CD8-positive, alpha-beta memory T cell (primary cell): ENCODE measurements at places on chromosomes 2 and 18.

- H3K27ac ChIP-seq: no peak overlapping the region
- H3K36me3 ChIP-seq: no peaks in the 10 kb centered on the region
Observed at GRCh38 chr18:64365106-64365505, 216.2 kb upstream of the LINC00305 start.

DNA sequence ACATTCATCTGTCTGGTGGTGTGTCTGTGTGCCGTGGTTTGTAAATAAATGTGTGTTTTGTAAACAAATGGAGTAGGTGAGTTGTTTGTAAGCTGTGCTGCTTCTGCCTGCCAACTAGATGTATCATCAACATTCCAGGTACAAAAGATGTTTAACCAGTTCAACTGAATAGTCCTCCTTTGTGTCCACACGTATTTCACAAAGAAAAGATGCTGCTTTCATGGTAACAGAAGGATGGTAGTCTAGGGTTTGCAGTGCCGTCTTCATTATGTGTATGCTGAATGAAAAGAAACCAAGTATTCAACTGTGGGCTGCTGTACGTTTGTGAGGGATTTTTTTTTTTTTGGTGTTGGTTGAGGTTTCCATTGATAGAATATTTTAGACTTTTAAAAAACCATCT lies 72.1 kb downstream of the CAMKMT start:
- H3K4me3 ChIP-seq: no peak overlapping the region
- H3K27me3 ChIP-seq: no peaks in the 10 kb centered on the region
- no peak overlapping the region for H3K27ac ChIP-seq
- no peaks in the 10 kb centered on the region for H3K36me3 ChIP-seq

DNA sequence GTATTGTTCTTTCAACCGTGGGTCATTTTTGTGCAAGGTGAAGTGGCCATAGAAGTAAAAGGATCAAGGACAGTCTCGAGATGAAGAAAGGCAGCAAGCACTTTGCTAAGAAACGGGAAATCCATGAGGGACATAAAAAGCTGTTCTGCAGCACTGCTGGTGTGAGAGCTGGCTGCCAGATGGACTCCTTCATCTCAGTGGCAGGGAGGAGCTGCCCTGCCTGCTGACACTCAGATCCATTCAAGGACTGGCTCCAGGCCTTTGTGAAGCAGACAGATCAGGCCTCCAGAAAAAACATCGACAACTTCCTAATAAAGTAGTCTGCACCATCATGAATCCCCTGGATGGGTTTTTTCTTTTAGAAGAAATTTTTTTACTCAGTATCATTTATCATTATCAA lies 29.5 kb downstream of the RMC1 start:
- DNase-seq: no peak
- peaks cover 79% of the 10 kb centered on the region for H3K36me3 ChIP-seq
- H3K4me1 ChIP-seq: peaks cover 5% of the 10 kb centered on the region
- no peaks in the 10 kb centered on the region for H3K27me3 ChIP-seq

DNA sequence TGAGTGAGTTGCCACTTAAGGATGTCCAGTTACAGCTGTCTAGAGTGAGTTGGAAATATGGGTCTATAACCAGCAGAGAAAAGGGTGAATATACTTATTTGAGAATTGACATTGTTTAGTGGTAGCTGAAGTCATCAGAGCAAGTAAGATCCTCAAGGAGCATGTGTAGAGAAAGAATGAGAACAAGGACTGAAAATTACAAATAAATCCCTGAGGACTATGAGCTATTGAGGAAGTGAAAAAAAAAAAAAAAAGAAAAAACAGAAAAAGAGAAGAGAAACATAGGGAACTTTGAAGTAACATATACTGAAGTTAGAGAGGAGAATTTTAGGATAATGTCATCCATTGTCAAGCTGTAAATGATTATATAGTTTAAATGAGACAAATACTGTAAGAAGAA lies 134.0 kb upstream of the CCDC68 start:
- H3K4me3 ChIP-seq: no peak overlapping the region
- DNase-seq: no peak

DNA sequence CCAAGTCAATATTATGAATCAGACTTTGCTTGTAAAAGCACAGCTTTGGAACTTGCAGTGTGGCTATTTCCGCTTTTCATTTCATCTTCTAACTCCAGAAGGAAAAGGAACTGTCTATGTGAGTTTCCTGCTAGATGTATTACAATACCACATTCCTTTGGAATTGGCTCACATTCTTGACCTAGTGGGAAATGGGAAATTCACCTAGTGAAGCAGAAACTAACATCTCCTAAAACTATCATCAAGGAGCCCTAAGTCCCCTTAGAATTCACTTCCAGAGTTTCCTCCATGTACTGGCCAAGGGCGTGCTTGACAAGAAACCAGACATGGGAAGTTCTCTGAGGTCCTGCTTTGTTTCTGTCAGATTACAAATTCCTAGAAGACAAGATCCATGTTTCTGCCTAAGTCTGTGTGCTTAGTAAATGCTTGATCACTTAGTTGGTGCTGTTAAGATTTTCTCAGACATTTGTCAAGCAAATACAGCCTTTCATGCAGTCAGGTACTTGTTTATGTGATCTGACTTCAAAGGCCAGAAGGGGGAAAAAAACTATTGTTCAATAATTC lies 275.7 kb upstream of the FN1 start:
- H3K27ac ChIP-seq: no peak overlapping the region
- no peak overlapping the region for H3K4me3 ChIP-seq
- DNase-seq: no peak
- H3K27me3 ChIP-seq: no peaks in the 10 kb centered on the region
- H3K4me1 ChIP-seq: no peaks in the 10 kb centered on the region
- no peaks in the 10 kb centered on the region for H3K36me3 ChIP-seq

DNA sequence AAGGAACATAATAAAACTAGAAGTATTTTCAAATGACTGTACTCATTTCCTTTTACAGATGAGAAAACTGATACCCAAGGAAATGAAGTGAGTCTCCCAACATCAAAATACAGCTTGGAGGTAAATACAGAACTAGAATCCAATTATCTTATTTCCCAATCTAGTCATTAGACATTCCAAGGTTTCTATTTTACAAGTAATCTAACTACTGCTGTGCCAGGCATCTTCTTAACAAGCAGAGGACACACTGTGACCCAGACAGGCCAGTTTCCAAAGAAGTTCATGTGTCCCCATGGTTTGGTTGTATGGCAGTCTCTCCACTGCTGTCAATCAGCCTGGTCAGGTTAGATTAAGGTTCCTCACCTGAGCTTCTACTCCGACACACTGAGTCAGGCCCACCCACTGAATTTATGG lies 143.5 kb downstream of the THADA start:
- H3K27me3 ChIP-seq: no peaks in the 10 kb centered on the region
- no peaks in the 10 kb centered on the region for H3K36me3 ChIP-seq
- no peaks in the 10 kb centered on the region for H3K4me1 ChIP-seq
- H3K4me3 ChIP-seq: no peak overlapping the region
- no peak for DNase-seq
- no peak overlapping the region for H3K27ac ChIP-seq

DNA sequence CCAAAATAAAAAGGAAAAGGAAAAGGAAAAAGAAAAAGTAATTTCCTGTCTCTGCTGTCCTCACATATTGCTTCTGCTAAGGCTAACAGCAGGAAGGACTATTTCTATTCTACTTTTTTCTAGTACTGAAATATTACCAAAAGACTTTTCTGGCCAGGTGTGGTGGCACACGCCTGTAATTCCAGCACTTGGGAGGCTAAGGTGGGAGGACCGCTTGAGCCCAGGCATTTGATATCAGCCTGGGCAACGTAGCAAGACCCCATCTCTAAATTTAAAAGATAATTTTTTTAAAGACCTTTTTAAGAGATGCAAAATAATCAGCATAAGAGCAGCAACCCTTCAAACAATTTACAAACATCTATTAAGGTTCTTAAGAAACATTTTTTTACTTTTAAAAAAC lies 31.2 kb downstream of the FASTKD1 start:
- H3K27me3 ChIP-seq: no peaks in the 10 kb centered on the region
- DNase-seq: no peak
- H3K4me3 ChIP-seq: no peak overlapping the region
- no peaks in the 10 kb centered on the region for H3K4me1 ChIP-seq

DNA sequence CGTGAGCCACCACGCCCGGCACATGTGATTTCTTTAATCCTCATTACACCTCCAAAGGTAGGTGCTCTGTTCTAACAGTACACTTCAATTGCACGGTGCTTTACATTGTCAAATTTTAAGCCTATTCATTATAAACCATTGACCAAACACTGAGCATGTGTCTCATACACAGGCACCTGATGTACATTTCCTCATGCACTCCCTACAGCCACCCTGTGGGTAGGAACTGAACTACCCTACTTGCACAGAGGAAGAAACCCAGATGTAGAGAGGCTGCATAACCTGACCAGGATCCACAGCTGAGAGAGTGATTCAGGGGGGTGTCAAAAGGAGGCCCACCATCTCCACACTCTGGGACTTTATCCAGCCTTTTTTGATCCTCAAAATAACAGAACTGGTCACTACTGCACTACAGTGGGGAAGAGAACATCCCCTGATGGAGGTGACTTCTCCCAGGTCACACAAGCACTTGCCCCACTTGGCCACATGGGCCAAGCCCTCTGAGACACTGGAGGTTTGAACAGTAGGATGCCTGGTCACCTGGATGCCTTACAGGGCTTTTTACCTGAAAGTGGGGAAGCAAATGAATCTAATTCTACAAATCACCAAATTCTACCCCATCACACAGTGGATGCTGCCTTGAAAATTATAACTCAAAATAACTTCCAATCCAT lies 6.9 kb upstream of the DPYSL5 start:
- DNase-seq: no peak
- no peak overlapping the region for H3K4me3 ChIP-seq
- no peaks in the 10 kb centered on the region for H3K4me1 ChIP-seq
- peaks cover 16% of the 10 kb centered on the region for H3K27me3 ChIP-seq
- H3K36me3 ChIP-seq: no peaks in the 10 kb centered on the region

- H3K36me3 ChIP-seq: no peaks in the 10 kb centered on the region
- H3K27me3 ChIP-seq: no peaks in the 10 kb centered on the region
- H3K27ac ChIP-seq: no peak overlapping the region
- H3K4me1 ChIP-seq: no peaks in the 10 kb centered on the region
- no peak for DNase-seq
- H3K4me3 ChIP-seq: no peak overlapping the region
Observed at GRCh38 chr2:122680662-122681061, 925.2 kb downstream of the TSN start.

GRCh38 chr18:39655341-39655740 lies 2089.7 kb upstream of the CELF4 start:
- no peak overlapping the region for H3K27ac ChIP-seq
- no peaks in the 10 kb centered on the region for H3K4me1 ChIP-seq
- no peak for DNase-seq
- H3K4me3 ChIP-seq: no peak overlapping the region
- no peaks in the 10 kb centered on the region for H3K36me3 ChIP-seq

GRCh38 chr2:25586726-25587144 lies 86.6 kb downstream of the DTNB start:
- no peaks in the 10 kb centered on the region for H3K36me3 ChIP-seq
- no peaks in the 10 kb centered on the region for H3K27me3 ChIP-seq
- no peak overlapping the region for H3K27ac ChIP-seq
- DNase-seq: no peak

DNA sequence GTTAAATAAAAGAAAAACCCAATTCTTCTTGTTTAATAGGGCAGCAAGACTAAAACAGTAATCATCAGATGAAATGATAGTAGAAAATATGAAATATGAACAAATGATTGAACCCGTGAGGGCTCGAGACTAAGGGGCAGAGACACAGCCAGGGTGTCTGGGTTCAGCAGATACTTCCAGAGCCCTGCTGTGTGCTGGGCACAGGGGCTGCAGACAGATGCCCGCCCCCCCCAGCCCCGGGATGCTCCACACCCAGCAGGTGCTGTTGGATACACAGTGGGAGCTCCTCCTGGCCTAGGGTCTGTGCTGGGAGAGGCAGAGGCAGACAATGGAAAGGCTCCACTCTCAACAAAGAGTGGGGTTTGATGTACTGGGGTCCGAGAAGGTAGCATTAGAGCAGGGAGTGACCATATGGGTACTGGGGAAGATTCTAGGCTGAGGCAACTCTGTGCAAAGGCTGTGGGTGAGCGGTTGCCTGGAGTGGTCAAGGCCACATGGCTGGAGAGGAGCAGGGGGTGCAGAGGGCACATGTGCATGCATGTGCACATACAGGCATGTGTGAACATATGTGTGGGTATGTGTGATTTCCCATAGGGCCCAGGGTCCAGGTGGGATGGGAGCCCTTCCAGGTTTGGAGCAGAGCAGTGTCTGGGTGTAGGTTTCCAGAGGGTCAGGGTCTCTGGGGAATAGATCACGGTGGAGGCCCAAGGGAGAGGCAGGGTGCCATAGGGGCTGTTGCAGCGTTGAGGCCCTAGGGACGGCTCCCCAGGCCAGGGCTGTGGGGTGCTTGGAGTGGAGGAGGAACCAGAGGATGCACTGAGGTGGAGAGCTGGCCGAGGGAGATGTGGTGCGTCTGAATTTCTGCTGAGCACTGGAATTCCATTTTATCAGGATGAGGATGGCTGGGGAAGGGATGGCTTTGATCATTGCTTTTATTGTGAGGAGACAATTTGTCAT lies 36.7 kb downstream of the LDLRAD4 start:
- no peak overlapping the region for H3K4me3 ChIP-seq
- H3K36me3 ChIP-seq: no peaks in the 10 kb centered on the region
- no peaks in the 10 kb centered on the region for H3K4me1 ChIP-seq
- no peak for DNase-seq
- H3K27ac ChIP-seq: no peak overlapping the region
